ENCODE measurements at places on chromosomes 5 and 9.
A peak's percentile ranks its signal among the peaks of the same experiment; 100 is the strongest.

DNA sequence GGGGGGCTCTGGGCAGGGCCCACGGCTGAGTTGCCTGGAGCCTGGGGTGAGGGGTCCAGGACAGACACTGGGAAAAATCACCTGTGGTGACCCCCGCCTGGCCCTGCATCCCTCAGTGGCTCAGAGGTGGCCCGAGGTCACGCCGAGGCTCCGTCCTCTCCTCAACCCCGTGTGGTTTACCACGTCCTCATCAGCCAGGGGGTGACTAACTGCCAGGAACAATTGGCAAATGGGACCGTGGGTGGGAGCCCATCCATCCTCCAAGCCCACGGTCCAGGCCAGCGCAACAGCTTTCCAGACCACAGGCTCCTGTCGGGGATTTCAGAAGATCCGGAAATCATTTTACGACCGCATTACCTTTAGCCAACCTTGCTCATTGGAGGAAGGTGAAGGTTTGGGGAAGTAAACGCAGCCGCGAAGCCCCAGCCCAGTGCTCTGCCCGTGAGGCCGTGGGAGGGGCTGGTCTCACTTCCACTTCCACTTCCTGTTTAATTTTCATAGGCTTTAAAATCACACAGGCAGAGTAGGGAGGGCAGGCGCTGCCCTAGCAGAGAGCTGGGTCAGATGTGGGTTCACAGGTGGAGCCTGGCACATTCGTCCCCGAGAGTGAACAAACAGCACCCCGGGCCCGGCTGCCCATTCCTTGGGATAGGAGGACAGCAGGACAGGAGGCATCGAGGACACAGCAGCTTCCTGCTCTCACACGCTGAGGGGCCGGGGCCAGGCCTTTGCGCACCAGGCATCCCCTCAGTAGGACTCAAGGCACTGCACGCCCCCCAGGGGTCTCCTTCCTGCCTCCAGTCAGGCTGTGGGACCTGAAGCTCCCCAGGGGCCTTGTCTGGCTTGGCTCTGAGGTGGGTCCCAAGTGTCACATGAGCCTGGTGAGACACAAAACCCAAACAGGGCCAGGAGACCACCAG, 19.8 kb upstream of the SLC9A3 start:
- peak; percentile 96 for DNase-seq

DNA sequence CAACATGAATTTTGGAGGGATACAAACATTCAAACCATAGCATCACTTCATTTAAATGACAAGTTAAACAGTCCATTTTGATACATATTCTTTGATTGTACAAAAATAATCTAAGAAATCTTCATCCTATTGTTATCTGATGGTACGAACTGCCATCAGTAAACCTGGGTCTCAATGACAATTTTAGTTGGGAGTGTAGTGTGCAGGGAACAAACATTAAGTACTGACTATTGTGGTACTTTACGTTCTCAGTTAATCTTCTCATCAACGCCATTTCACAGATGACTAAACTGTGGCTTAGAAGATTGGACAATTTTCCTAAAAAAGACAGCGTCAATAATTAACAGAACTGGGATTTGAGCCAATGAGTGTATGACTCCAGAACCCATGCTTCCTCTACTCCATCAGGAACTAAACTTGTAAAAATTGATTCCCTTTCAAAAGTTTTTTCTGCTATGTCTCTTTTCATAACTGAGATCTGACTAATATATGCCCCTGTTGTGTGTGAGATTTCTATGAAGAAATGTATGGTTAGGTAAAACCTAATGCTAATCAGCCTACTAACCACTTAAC, 21.1 kb downstream of the TNPO1 start:
- DNase-seq: no peak

DNA sequence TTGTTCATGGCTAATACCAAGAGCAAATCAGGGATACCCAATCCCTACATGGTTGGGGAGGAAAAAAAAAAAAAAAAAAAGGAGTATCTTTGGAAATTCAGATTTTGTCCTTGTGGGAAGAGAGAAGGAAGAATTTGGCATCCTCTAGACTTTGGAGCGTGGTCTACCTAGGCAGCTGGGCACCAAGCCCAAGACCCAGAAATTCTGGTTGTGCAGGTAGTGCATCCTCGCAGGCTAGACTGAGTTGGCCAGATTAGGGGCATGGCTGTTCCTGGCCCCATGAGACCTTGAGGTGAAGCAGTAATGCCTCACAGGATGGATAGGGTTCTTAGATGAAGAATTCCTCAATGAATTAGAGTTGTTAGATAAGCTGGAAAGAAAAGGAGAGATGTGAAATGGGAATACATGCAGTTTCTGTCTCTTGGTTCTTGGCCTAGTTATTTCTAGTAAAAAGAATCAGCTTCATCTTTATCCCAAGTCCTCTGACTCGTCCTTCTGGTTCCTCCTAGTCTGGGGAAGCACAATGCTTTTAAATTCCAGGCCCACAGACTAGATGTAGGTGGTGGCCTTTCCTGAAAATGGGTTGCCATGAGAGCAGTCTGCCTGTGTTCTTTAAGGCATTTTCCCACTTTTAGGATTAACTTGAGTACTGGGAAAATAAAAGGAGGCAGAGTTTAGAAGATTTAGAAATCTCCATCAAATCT, 140.5 kb upstream of the RUSC2 start:
- DNase-seq: no peak

- no peak for DNase-seq
Observed at GRCh38 chr9:22120595-22120994, 111.5 kb upstream of the CDKN2B start.

DNA sequence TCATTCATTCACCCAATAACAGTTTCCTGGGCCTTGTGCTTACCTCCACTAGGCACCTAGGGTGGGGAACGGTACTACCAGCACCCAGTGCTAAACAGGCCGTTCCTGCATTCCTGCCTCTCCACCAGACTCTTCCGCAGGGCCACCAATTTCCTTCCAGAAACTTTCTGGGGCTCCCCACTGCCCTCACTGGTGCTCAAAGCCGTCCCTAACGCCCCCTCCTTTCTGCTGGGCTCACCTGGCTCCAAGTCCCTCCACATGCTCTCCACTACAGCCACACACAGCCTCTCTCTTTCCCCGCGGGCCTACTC, 1.4 kb downstream of the PHF19 start:
- DNase-seq: no peak

DNA sequence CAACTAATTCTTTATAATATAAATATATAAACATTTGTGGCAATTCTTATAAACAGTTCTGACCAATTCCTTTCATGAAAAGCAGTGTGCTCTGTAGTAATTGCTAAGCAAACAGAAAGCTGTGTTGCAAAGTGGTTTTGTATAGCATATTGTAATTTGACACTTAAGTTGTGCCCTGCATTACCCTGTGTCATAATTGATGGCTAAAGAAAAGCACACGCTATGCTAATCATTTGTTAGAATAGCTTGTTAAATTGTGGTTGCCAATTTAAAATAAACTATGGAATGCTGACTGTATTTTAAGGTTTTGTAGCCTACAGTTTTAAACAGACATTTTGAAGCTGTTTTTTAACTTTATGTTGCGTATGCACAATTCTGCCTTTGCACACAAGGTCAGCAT, 140.0 kb downstream of the PBX3 start:
- no peak for DNase-seq

GRCh38 chr9:37678789-37679273, 28.1 kb downstream of the FRMPD1 start:
- no peak for DNase-seq

GRCh38 chr5:13957032-13957645, 12.7 kb upstream of the DNAH5 start:
- DNase-seq: no peak

- no peak for DNase-seq
Observed at GRCh38 chr5:56168066-56168478, 65.1 kb downstream of the ANKRD55 start.

GRCh38 chr9:77541055-77541454, 107.1 kb downstream of the GNA14 start:
- no peak for DNase-seq

DNA sequence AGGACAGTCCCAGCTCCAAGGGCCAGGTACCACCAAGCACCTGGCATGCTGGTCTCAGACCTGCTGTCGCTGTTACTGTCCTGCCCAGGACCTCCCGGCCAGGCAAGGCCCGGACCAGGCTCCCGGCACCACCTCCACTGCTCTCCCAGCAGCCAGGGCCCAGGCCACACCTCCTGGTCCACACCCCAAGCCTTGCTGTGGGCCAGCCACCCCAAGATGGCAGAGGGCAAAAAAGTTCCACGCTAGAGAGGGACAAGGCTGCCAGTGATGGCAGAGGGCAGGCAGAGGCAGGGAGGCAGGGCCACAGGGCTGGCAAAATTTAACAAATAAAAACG, 1.1 kb downstream of the DNLZ start:
- DNase-seq: no peak

GRCh38 chr5:172509405-172509781, 55.1 kb upstream of the SH3PXD2B start:
- no peak for DNase-seq

DNA sequence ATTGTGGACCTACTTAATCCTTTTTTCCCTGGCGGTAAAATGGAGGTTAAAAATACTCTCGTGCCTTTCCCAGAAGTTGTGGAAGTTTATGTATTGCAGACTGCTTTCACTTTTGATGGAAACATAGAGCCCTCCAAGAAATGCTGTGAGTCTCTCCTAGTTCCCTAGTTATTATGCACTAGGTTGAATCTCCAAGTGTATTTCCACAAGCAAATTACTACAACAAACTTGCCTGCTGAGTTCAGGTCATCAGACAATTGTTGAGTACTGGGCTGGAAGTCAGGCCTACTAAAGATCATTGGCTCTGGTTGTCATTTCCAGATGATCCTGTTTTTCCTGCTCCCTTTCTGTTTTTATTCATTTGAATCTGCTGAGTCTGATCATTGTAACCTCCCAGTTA, 104.1 kb downstream of the CD180 start:
- no peak for DNase-seq

DNA sequence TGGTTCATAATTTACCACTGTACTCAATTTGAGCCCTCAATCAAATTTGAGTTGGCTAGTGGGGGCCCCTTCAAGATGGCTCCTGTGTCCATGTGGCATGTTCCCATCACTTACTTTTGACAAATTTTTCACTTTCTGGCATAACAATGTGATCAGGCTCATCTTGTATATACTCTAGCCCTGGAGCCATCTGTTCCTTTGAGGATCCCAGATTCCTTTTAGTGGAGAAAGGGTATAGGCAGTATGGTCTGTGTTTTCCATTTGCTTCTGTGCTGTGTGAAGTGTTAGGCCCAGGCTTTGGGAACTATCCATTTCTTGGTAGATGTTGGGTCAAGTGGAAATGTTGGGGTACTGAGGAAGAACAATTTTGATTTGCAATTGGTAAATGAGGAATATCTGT, 45.7 kb downstream of the SH3GL2 start:
- no peak for DNase-seq

GRCh38 chr5:82384034-82384750, 106.0 kb upstream of the RPS23 start:
- DNase-seq: no peak

- no peak for DNase-seq
Observed at GRCh38 chr5:174329738-174330137, 284.2 kb downstream of the NSG2 start.

DNA sequence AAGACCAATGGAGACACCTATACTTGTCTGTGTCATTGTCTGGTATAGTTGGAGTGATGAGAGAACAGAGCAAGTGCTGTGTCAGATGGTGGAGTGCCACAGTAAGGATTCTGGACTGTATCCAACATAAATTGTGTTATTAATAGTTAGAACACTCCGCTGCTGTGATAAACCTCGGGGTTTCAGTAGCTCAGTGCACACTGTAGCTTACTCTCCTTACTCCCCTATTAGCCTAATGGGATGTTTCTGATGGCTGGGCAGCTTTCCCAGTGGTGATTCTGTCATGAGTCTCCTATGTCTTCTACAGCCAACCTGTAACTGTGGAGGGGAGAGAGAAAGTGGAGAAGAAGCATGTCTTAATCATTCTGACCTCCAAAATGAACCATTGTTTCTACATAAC, 127.6 kb upstream of the PTCH1 start:
- no peak for DNase-seq

Measured in GM12892 (cell line).